H7 (cell line): ENCODE measurements at places on chromosomes 1 and 21. TPM values are rescaled to one million over a fixed set of nuclear protein-coding genes. Genes with fewer than 3 reads are reported as not detected.

LMOD1 gene
- total RNA-seq, result 0.42 and 0.48 TPM in 2 replicates

DNA sequence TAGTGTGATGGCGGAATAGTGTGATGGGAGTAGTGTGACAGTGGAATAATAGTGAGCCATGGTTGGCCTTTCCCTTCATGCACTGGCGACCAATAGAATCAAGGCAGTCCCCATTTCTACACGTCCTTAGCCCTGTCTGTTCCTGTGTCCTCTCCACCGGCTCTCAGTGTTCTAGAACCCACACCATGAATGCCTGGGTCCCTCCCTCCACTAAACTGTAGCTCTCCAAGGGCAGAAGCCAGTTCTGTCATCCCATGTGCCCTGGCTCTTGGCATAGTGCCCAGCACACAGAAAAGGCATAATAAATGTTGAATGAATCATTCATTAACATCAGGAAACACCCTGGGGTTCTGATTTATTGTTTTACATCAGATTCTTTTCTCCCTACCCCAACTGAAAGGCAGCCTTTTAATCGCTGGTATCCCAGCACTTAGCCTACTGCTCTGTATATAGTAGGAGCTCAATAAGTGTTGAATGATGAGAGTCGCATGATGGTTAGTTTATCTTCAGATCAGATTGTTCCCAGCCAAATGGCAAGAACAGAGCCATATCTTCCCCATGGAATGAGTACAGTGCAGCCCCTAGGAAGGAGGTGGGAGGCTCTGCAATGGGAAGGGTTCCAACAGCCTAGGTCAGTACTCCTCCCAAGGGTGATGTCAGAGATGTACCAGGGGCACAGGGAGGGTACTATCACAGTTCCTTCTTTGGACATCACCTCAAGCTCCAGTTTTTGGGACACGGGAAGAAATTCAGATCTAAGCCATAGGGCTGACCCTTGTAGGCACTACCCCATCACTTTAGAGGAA lies 325.7 kb downstream of the HHAT start:
- no peak for DNase-seq

- no peak for DNase-seq
Measured at GRCh38 chr1:30462826-30463425, 260.5 kb downstream of the MATN1 start.

DPYD gene
- 0.59 and 0.63 TPM in 2 replicates for total RNA-seq

GPR3 gene
- 5.8 and 8.5 TPM in 2 replicates for total RNA-seq

S100A3 gene
- total RNA-seq, result 0.30 and 0.31 TPM in 2 replicates

DNA sequence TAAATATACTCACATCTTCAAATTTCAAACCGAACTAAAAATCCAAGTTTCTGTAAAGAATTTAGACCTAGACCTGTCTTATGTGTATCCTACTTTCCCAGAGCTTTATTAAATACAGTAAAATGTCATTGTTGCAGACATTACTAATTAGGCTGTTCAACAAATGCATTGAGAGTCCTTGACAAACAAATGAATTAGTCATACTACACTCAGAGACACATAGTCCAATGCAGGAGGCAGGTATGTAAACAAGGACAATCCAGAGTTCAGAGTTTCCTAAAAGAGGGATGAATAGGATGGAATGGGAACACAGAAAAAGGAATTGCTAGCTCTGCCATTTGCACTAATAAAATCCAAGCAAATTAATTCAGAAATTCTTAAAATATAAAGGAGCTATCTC lies 1.6 kb upstream of the EGLN1 start:
- no peak for DNase-seq
